ENCODE measurements at places on chromosomes 3 and 15.

DNA sequence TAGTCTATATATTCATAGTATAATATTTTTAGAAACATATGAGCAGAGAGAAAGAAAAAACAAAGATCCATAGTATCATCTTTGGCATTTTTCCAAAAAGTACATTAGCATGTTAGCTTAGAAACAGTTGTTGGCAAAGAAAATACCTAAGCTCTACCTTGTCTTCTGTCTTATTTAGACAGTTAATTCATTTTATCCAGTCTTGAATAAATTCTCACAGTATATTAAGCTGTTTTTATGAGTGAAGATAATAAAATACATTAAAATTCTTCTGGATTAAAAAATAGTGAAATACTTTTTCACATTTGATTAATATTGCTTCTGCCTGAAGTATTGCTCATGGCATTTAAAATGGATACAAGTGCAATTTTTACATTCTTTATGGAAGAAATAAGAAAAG is 145.2 kb downstream of the ZIC1 start:
- no peak for DNase-seq

- no peak for DNase-seq
Measured at GRCh38 chr3:59535791-59536221, 486.0 kb upstream of the CFAP20DC start.

DNA sequence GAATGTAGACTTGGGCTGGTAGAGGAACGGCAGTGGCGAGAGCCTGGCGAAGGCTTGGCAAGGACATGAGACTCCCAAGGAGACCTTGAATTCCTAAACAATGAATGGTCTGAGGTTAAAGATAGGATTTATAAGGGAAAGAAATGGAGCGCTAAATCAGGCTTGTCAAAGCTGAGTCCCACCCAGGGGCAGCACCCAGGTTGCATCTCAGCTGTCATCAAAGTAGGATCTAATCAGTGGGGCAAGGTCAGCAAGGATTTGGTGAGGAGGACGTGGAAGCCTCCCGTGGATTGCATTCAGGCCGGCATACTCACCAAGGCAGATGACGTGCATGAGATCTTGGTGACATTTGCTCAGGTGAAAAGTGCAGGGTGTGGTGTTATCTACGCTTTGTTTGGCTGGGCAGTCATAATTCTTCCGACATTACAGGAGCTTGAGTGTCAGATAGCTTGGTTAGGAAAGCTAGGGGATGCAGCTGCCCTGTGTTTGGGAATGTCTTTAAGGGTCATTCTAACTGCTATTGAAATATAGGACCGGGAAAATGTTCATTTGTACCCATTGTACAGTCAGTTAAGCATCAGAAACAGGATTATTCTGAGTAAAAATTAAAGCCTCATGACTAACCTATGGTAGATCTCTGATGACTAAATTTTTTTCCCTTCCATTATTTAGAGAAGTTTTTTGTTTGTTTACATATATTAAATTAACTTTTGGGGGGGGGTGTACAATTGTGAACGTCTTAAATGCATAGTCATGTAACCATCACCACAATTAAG is 99.4 kb upstream of the TSC22D2 start:
- no peak for DNase-seq

GRCh38 chr15:40249477-40250303 is 10.8 kb downstream of the PAK6 start:
- DNase-seq, result no peak

DNA sequence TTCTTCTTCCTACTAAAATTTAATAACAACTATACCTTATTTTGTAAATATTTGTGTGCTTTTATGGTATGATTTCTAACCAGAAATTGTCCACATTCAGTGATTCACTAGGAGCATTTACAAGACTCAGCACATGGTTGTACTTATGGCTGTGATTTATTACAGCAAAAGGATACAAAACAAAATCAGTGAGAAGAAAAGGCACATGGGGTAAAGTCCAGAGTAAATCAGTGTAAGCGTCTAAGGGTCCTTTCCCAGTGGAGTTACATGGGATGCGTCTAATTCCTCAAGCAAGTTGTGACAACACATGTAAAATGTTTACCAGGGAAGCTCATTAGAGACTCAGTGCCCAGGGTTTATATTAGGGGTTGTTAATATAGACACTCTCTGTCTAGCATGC is 31.1 kb downstream of the RNF13 start:
- DNase-seq, result no peak

DNA sequence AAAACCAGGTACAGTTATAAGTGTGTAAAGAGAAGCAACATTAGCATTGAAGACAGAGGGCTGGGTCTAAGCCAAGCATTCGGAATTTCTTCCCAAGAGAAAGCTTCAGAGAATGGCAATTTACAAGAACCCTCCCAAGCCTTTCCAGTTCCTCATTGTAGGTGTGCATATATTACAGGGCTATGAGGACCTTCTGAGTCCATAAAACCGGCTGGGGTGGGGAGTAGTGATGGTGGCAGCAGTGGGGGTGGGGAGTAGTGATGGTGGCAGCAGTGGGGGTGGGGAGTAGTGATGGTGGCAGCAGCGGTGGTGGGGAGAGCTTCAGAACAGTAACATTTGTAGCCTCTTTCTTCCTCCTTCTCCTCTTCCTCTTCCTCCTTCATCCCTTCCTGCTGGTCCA is 368.7 kb upstream of the UMPS start:
- no peak for DNase-seq

DNA sequence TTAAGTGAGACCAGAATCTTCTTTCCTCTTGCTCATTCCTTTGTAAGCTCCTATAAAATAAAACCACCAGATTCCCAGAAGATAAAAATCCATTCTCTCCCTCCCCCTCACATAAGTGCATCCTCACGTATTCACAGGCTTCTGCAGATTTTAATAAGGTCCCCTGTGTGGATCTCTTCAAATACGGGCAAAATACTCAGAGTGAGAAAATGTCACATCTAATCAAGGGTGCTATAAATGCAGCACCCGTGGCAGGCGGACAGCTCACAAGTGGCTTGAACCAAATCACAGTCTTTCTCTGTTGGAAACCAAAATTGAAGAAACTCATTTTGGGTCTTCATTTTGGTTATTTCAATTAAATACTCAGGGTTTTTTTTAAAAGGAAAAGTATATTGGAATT is 212.9 kb upstream of the CMC1 start:
- DNase-seq, result no peak

DNA sequence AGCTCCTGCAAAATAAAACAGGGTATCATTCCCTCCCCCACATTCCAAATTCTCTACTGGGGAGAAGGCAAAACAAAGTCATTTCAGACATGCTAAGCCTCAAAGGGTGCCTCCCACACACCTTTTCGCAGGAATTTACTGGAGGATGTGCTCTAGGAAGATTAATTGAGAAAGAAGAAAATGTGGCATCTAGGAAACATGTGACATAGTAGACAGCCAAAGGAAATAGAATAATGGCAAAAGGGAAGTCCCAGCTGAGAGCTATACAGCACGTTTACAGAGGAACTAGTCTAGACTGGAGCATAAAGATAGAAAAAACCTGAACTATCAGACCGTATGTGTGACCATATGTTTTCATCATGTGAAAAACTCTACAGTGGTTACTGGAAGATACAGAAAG is 58.8 kb upstream of the MELTF start:
- DNase-seq, result no peak

- DNase-seq, result no peak
Measured at GRCh38 chr3:115071601-115072000, 75.5 kb downstream of the ZBTB20 start.

- DNase-seq, result no peak
Measured at GRCh38 chr3:14231145-14231990, 52.8 kb downstream of the LSM3 start.

DNA sequence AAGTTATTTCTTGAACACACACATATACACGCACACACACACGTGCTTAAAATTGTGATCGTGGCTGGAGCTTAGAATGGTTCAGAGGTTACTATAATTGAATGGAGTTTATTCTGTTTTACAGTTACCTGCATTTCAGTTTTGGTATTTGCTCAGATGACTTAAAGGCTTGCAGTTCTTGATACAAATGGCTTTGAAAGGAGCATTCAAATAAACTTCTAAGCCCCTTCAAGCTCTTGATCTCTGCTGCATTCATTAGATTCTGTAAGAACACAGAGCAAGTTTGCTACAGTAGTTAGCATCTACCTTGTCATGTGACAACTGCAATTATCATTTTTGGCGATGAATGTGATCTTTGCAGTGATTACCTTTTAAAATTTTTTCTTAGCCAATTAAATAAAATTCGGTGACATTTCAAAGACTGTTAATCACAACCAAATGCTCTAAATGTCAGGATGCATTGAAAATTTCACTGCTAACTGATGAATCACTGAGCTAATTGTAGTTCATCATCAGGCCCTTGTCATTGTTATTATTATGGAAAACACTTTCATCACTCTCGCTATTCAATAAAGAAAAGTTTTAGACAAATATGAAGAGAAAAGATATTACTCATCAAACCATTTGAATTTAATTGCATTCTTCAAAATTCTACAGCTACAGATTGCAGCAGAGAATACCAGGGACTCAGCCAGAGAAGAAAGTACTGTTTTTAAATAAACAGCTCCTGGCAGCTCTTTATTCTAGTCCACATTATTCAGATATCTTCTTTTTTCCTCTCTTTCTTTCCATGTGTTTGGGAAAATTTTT is 296.1 kb downstream of the LRTM1 start:
- no peak for DNase-seq

GRCh38 chr3:126052196-126053058 is 31.5 kb downstream of the SLC41A3 start:
- no peak for DNase-seq

- no peak for DNase-seq
Measured at GRCh38 chr3:5001805-5002173, 22.6 kb downstream of the BHLHE40 start.

GRCh38 chr15:27820722-27821121 is 278.4 kb downstream of the OCA2 start:
- no peak for DNase-seq

GRCh38 chr3:15506571-15506970 is 14.9 kb downstream of the COLQ start:
- no peak for DNase-seq

GRCh38 chr3:177145381-177145780 is 51.9 kb downstream of the TBL1XR1 start:
- no peak for DNase-seq

GRCh38 chr15:73337187-73337586 is 31.6 kb downstream of the HCN4 start:
- DNase-seq, result no peak

GRCh38 chr3:141015481-141015880 is 35.7 kb upstream of the SPSB4 start:
- DNase-seq, result no peak

GRCh38 chr15:74122403-74123130 is 7.8 kb upstream of the ISLR2 start:
- no peak for DNase-seq

GRCh38 chr15:68403161-68403941 is 28.6 kb downstream of the ITGA11 start:
- no peak for DNase-seq

DNA sequence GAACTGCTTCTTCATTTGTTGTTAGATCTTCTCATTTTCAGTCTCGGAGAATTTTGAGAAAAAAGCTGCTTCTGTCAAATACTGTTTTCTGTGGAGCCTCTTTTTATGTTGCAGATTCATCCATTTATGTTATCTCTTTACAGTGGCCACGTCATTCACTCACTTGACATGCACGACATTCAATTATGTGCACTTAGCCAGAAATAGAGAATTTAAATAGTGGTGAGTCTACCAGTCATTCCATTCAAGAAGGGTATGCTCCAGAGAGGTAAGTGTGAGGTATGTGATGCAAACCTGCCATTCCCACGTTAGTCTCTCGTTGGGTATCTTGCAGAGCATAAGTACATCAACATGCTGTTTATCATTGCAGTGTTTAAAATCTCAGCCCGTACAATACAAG is 9.8 kb downstream of the ARPP19 start:
- DNase-seq, result no peak

- DNase-seq, result no peak
Measured at GRCh38 chr3:94996743-94997142, 933.9 kb downstream of the NSUN3 start.

- DNase-seq, result no peak
Measured at GRCh38 chr3:113140876-113141275, 70.5 kb upstream of the BOC start.

DNA sequence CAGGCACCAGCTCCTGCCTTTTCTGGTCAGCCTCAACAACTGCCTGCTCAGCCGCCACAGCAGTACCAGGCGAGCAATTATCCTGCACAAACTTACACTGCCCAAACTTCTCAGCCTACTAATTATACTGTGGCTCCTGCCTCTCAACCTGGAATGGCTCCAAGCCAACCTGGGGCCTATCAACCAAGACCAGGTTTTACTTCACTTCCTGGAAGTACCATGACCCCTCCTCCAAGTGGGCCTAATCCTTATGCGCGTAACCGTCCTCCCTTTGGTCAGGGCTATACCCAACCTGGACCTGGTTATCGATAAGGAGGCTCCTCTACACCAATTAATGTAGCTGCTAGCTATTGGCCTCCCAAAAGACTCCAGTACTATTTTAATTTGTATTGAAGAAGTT is 38.9 kb downstream of the TFG start:
- no peak for DNase-seq

GRCh38 chr15:78574944-78575343 is 9.6 kb downstream of the CHRNA5 start:
- no peak for DNase-seq

DNA sequence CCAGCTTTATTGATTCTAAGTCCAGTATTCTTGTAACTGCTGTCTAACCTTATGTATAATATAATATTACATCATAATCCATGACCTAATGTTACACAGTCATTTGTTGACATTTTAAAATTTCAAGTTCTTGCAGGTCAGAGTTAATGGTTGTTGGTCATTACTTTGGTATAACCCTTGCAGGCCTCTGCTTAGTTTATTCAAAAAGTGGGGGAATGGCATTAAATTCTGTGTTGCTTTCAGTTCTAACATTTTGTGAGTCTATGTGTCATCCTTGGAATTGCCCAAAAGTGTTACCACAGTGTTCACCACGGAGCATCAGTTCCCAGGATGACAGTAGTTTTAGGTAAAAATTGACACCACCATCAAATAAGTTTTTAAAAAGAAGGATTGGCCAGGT is 174.8 kb upstream of the BCL6 start:
- DNase-seq, result no peak
